ENCODE measurements at places on chromosomes 3 and 15. TPM values are rescaled to one million over a fixed set of nuclear protein-coding genes. Genes with fewer than 3 reads are reported as not detected.
A peak's percentile ranks its signal among the peaks of the same experiment; 100 is the strongest.

GRCh38 chr3:194137008-194137505 is 1.1 kb downstream of the HES1 start:
- peak; percentile 78 for DNase-seq

The SHQ1 gene
- 23.2 TPM for total RNA-seq

DNA sequence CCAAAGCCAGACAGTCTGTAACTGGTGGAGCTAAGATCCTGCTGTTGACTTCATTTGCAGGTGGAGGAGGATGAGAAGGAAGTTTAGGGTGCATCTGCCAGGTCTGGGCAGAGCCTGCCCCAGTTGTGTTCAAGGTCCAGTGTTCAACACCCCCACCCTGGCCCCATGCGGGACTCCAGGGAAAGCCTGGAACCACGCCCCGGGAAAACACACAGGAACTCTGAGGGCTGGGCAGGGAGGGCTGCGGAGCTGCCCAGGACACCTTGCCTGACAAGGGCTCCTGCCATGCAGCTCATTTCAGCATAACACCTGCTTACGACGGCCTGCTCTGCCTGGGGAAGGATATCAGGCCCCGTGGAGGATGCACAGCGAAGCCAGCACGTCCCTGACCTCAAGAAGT is 286.3 kb downstream of the XXYLT1 start:
- DNase-seq, result no peak

- no peak for DNase-seq
These were observed 55.9 kb downstream of the TRA2B start for GRCh38 chr3:185881926-185882325.

DNA sequence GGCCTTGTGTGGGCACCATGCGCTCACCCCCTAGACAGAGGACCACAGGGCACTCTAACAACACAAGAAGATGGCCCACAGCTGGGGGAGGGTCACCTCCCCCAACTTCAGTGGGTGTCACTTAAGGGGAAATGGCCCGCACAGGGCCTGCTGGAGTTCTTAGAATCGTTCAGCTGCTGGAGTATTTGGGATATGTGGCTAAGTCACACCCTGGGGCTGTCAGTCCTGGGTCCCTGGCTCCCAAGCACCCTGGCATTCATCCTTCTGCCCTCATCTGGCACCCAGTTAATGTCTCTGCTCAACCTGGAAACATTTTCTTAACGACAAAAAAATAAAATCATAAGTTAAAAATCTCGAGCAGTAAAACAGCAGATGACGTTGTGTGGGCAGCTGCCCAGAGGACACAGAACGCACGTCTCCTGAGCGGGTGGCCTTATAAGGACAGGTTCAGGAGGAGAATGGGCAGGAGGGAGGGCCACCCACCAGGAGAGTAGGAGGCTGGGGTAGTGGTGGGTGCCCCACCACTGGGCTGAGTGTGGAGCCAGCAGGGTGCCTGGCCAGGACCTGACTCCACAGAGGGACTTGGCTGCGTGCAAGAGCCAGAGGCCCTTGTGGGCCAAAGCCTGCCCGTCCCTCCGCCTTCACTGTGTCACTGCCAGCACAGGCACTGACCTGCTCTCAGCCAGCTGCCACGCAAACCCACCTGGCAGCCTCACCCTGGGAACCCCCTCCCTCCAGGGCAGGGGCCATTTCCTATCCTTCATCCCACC is 11.5 kb downstream of the KBTBD13 start:
- no peak for DNase-seq

DNA sequence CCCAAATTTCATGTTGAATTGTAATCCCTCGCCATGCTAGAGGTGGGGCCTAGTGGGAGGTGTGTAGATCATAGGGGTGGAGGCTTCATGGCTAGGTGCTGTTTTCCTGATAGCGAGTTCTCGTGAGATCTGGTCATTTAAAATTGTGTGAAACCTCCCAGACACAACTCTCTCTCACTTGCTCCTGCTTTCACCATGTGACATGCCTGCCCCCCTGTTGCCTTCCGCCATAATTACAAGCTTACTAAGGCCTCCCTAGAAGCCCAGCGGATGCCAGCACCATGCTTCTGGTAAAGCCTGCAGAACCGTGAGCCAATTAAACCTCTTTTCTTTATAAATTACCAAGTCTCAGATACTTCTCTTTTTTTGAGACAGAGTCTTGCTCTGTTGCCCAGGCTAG is 36.0 kb downstream of the CCDC54 start:
- DNase-seq, result no peak

The PTPRG gene
- 34.7 TPM for total RNA-seq

DNA sequence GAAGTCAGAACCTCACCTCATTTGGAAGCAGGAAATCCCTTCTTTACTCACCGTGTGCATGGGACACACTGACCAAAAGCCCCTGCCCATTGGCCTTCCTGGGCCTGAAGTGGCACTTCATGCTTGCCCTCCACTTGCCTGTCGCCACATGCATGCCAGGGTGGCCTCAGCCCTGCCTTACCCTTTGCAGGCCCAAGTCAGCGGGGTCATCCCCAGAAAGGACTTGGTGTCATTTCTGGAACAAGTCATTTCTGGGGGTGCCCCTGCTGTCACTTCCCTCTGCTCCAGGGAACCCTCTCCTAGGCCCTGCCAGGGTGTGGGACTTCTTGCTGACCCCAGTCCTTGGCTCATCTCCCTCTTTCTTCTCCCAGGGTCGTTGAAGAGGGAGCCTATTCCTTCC is 59.9 kb upstream of the CGNL1 start:
- no peak for DNase-seq

The ITIH3 gene
- total RNA-seq, result 0.59 TPM

The ARL14 gene
- total RNA-seq, result not detected

GRCh38 chr15:39593071-39593655 is 12.3 kb downstream of the THBS1 start:
- peak; percentile 56 for DNase-seq

GRCh38 chr3:131756405-131756804 is 253.6 kb upstream of the MRPL3 start:
- no peak for DNase-seq

- no peak for DNase-seq
These were observed 3.7 kb downstream of the MELTF start for GRCh38 chr3:197025736-197026480.

The SLITRK3 gene
- total RNA-seq, result not detected

- no peak for DNase-seq
These were observed 36.1 kb downstream of the SELENOT start for GRCh38 chr3:150639262-150639661.

DNA sequence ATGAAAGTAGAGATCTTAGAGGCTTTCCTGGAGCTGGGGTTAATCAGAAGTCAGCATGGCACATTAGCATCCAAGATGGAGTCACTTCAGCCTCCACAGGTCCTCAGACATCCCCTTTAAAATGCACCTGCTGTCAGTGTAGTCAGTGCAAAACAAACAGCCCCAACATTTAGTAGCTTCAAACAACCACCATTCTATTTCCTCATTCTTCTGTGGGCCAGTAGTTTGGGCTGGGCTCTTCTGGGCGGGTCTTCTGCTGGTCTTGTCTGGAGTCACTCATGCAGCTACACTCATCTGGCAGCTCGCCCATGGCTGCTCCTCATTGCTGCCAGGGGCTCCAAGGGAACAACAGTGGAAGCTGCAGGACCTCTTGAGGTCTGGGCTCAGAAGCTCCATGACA is 99.9 kb downstream of the TLE3 start:
- DNase-seq, result no peak

The DUOX1 gene
- total RNA-seq, result 0.12 TPM

DNA sequence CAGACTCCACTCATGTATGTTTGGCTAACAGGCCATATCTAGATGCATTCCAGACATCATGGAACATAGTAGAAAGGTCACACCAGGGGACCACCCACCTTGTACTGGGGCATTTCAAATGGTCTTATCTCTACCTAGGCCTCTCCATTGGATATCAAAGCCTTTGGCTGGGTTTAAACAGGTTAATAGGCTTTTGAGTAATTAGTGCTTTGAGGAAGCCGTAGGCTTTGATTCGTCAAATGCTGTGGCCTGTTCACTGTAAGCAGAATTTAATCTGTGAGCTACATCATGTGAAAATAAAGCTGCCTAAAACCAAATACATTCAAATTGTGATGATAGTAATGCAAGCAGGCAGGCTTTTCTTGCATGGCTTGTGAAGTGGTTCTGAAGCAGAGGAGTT is 129.5 kb downstream of the ST8SIA2 start:
- DNase-seq, result no peak

DNA sequence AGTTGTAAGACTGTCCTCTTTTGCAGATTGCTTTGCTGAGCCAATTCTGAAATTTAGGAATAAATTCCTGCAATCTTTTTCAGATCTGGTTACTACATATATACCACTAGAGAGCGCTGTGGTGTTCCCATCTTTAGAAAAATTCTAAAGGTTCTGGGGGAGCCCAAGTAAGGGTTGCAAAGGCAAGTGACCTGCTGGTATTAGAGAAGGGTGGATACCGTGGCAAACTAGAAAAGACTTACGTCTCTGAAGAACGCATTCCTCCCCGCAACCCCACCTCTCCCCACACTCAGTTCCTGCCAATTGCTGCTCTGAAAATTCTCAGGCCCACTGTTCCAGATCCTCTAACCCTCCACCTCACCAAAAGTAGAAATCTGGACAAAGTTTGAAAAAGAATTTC is 48.5 kb downstream of the EFHB start:
- peak; percentile 39 for DNase-seq

- DNase-seq, result no peak
These were observed 44.1 kb upstream of the ARL6 start for GRCh38 chr3:97720417-97720816.

The CHRNA7 gene
- total RNA-seq, result not detected

- DNase-seq, result no peak
These were observed 138.8 kb upstream of the PRR20G start for GRCh38 chr3:127426444-127427153.

The UROC1 gene
- not detected for total RNA-seq

DNA sequence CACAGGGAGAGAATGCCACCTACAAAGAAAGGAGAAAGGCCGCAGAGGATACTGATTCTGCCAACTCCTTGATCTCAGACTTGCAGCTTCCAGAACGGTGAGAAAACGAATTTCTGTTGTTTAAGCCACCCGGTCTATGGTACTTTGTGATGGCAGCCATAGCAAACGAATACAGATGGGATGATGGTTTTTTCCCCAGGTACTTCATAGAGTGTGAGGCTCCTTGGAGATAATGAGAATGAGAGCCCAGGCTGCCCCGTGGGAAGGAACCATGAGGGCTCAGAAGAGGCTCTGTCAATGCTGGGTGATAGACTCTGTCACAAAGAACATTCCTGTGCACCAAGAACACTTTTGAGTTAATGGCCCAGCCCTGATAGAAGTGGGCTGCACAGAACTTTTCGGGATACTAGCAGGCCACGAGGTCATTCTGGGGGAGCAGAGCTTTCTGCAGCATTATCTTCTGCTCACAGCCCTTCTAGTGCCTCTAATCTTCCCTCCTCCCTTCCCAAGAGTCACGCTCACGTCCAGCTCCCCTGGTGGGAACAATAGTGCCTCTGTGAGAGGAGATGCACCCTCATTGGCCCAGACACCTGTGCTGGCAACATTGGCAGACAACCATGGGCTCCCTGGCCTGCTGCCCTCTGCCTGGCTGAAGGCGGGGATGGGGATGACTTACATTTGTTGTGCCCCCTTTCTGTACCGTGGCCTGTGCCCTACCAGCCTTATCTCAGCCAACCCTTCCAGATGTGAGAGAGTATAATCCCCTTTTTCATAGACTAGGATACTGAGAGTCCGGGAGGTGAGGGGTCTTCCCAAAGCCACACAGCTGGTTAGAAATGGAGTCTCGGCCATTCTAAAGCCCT is 5.2 kb upstream of the RLBP1 start:
- DNase-seq, result no peak

GRCh38 chr15:46231786-46232185 is 597.0 kb downstream of the SQOR start:
- DNase-seq, result no peak

The TRH gene
- total RNA-seq, result not detected

DNA sequence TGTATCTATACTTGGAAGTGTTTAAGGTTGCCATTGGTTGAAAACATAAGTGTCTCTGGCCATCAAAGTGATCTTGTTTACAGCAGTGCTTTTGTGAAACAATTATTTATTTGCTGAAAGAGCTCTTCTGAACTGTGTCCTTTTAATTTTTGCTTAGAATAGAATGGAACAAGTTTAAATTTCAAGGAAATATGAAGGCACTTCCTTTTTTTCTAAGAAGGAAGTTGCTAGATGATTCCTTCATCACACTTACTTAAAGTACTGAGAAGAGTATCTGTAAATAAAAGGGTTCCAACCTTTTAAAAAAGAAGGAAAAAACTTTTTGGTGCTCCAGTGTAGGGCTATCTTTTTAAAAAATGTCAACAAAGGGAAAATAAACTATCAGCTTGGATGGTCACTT is 19.7 kb downstream of the B3GNT5 start:
- DNase-seq, result no peak

DNA sequence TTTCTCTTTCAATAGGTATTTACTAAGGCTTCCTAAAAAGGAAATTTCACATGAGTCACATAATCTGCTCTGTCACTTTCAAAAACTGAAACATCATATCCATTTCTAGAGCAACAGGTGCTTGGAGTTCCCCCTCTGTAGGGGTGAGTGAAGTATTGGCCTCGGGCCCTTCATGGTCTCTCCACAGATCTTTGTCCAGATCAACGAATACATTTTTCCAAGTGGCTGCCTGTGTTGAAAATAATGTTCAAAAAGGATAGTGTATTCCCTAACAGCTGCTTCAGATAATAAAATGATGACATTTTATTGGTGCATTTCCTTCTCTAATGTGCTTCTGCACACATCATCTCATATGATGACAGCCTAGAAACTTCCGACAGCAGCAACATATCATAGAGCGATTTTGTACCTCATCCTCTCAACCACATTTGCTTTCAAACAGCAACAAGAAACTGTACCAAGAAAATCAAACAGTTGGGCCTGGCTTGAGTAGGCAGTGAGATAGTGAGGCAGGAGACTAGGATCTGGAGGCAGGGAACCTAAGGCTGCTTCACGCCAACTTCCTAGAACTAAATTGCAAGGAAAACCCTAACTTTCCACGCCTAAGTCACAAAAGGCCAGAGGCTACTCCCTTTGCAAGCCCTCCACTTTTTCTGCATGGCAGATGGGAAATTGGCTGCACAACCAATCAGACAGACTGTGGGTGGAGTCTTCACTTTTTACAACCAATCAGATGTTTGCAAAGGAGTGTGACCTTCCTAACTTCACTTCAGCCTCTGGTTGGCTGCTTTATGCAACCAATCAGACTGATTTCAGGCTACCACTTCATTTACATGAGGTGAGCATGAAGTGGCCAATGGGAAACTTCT is 340.2 kb downstream of the LRRC3B start:
- DNase-seq, result no peak

DNA sequence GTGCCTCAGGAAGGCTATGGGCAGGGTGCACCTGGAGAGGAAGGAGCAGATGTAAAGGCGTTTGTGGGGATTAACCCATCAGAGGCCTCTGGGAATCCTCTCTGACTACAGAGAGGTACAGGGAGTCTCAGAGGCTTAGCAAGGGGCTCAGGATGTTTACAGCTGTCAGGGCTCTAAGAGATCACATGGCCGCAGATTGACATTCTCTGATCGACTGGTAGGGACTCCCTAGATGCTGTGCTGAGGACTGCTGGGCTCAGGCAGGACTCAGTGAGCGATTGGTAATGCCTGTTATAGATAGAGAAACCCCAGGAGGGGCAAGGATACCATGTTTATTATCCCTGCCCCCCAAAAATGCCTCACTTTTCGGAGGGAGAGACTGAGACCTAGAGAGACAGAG is 103.5 kb downstream of the CORO2B start:
- DNase-seq, result no peak

Measured in HFFc6 (cell line).